Natural killer cell (primary cell): ENCODE measurements at places on chromosomes 5 and 9.
A peak's percentile ranks its signal among the peaks of the same experiment; 100 is the strongest.

DNA sequence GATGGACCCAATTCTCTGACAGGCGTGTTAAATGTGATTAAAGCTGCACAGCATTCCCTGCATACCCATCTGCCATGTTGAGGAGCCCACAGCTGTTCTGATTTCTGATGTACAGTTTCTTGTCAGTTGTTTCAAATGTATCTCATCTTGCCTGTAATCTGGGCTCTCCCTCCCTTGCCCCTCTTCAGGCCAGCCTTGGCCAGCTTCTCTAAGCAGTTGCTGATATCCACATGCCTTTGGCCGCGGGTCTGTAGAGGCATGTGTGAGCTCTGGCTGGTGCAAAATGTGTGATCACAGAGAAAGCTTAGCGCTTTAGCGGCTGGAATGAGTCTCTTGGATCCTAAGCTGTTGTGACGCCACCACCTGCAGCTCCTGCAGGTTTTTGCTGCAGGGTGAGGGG is 332.0 kb downstream of the MLLT3 start:
- H3K27ac ChIP-seq, result no peak overlapping the region
- no peaks in the 10 kb centered on the region for H3K36me3 ChIP-seq
- H3K4me1 ChIP-seq, result no peaks in the 10 kb centered on the region
- H3K27me3 ChIP-seq, result no peaks in the 10 kb centered on the region
- no peak for DNase-seq
- H3K4me3 ChIP-seq, result no peak overlapping the region

- H3K4me3 ChIP-seq, result peak overlapping the region; percentile 55
- peaks cover 94% of the 10 kb centered on the region for H3K4me1 ChIP-seq
- H3K36me3 ChIP-seq, result peaks cover 16% of the 10 kb centered on the region
- no peaks in the 10 kb centered on the region for H3K27me3 ChIP-seq
- H3K27ac ChIP-seq, result peak overlapping the region; percentile 96
Measured at GRCh38 chr9:136997830-136998234, 1.5 kb upstream of the CLIC3 start.

DNA sequence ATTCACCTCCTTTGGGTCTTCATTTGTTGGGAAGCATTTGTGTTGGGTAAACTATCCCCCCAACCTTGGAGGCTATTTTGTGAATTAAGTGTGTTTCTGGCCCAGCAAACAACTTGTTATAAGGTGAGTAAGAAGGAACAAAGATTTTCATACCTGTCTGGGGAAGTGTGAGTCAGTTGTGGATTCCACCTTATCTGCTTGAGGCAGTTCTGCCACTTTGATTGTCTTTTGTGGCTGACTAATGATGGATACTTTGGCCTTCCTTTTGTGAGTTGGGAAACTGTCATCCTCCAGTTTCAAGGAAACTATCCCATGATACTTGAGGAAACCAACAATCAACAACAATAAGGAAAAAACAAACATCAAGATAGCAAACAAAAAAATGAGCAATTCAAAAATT is 24.6 kb upstream of the CER1 start:
- H3K4me3 ChIP-seq, result no peak overlapping the region
- no peak overlapping the region for H3K27ac ChIP-seq
- no peak for DNase-seq
- H3K27me3 ChIP-seq, result peaks cover 2% of the 10 kb centered on the region
- no peaks in the 10 kb centered on the region for H3K36me3 ChIP-seq

DNA sequence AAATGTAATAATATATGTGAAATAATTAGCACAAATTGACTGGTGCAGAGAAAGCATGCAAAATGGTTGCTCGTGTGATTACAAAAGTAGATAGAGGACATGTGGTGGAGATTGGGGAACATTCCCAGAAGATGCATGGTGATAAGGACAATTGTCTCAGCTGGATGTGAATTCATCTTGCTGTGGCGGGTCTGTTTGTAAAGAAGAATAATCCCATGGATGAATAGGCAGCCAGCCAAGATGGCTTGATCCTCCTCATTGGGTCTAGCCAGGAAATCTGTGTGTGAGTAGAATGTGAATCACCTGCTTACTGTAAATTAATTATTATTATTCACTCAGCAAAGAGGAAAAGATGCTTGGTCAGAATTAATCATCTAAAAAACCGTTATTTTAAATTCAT is 12.6 kb upstream of the DPYSL3 start:
- H3K27ac ChIP-seq, result no peak overlapping the region
- H3K27me3 ChIP-seq, result peaks cover 2% of the 10 kb centered on the region
- no peak overlapping the region for H3K4me3 ChIP-seq
- H3K4me1 ChIP-seq, result no peaks in the 10 kb centered on the region

DNA sequence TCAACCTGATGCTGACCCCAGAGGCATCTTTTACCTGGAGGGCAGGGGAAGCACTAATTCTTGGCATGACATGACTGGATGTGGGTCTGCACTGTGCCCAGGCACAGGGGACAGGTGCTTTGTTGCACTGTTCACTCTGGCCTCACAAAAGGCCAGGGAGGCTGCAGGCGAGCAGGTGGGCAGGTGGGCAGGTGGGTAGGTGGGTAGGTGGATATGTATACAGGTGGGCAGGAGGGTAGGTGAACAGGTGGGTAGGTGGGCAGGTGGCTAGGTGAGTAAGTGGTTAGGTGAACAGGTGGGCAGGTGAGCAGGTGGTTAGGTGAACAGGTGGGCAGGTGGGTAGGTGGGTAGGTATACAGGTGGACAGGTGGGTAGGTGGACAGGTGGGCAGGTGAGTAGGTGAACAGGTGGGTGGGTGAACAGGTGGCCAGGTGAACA is 1.5 kb downstream of the PAEP start:
- no peaks in the 10 kb centered on the region for H3K4me1 ChIP-seq
- no peak for DNase-seq
- H3K36me3 ChIP-seq, result no peaks in the 10 kb centered on the region
- H3K4me3 ChIP-seq, result no peak overlapping the region

DNA sequence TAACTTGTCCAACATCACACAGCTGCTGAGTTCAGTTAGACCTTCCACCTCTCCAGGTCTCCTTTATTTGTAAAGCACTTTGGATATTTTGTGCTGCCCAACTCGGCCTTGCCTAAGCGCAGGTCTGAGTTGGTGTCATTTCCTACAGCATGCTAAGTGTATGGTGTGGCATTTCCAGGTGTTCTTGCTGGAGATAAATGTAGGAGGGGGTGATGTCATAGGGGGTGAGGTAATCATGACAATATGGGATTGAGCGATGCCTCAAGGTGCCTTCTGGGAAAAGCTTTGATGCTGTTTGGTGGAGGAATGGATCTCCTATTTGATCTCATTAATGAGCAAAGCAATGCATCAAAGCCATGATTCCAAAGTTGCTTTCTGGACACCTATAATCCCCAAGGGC is 32.3 kb upstream of the NEURL1B start:
- no peak overlapping the region for H3K4me3 ChIP-seq
- H3K4me1 ChIP-seq, result no peaks in the 10 kb centered on the region
- no peaks in the 10 kb centered on the region for H3K27me3 ChIP-seq
- no peak for DNase-seq

DNA sequence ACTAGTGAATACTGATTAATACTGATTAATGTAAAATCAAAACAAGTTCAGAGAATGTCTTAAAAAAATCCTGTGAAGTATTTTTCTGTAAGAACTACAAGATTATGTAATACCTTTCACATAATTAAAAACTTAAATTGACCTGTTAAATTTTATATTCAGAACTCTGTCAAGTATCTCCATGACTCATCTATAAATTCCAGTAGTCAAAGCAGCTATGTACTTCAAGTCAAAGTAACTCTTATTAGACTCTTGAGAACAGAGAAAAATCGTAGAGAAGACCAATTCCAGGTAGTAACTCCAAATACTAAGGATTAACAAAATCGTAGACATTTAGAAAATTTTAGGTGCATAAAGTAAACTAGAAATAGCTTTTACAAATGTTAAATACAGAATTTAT is 77.1 kb downstream of the HOMER1 start:
- H3K4me3 ChIP-seq, result no peak overlapping the region
- H3K27me3 ChIP-seq, result no peaks in the 10 kb centered on the region
- no peak overlapping the region for H3K27ac ChIP-seq
- no peaks in the 10 kb centered on the region for H3K36me3 ChIP-seq

DNA sequence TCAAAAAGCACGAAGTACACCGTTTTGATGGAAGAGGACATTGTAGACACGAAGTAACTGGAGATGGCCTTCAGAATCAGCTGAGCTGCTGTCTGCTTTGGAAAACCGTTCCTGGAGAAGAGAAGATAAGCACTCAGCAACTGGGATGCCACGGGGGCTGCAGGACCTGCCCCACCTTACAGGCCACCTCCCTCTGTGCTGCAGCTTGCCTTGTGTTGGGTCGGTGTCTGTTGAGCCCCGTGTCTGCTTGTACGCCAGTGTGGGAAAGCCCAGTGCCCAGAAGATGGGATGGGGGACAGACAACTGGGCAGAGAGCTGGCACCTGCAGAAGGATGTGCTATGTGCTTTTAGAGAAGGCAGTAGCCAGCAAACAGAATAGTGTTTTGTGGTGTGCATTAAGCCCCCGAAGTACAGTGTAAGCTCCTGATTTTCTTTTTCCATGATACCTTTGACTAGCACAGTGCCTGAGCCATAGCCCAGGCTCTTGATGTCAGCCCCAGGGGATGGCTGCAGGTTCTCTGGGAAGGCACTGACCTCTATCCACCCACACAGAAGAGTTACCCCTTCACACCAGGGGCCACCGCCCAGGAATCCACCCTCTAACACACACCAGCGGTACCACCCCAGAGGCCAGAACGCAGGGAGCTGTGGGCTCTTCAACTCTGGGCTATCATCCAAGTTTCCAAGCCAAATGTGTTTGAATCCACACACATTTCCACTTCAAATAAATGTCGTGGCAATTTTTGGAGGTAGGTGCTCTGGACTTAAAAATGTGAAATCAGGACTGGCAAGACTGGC is 63.8 kb downstream of the MACROH2A1 start:
- no peaks in the 10 kb centered on the region for H3K27me3 ChIP-seq
- DNase-seq, result no peak
- no peak overlapping the region for H3K27ac ChIP-seq
- H3K4me1 ChIP-seq, result no peaks in the 10 kb centered on the region

- H3K27me3 ChIP-seq, result no peaks in the 10 kb centered on the region
- H3K4me3 ChIP-seq, result peak overlapping the region; percentile 67
- peak overlapping the region; percentile 72 for H3K27ac ChIP-seq
- peaks cover 31% of the 10 kb centered on the region for H3K4me1 ChIP-seq
- DNase-seq, result no peak
- H3K36me3 ChIP-seq, result peaks cover 15% of the 10 kb centered on the region
Measured at GRCh38 chr9:137619240-137620047, 639 bp downstream of the EHMT1 start.

- no peak overlapping the region for H3K27ac ChIP-seq
- DNase-seq, result no peak
- H3K4me3 ChIP-seq, result no peak overlapping the region
- H3K36me3 ChIP-seq, result no peaks in the 10 kb centered on the region
- H3K27me3 ChIP-seq, result no peaks in the 10 kb centered on the region
Measured at GRCh38 chr5:60487476-60487875, 212.5 kb downstream of the DEPDC1B start.

- H3K27me3 ChIP-seq, result no peaks in the 10 kb centered on the region
- no peaks in the 10 kb centered on the region for H3K36me3 ChIP-seq
- no peak for DNase-seq
- no peak overlapping the region for H3K27ac ChIP-seq
- H3K4me3 ChIP-seq, result no peak overlapping the region
Measured at GRCh38 chr9:79473704-79474103, 98.1 kb upstream of the TLE4 start.

DNA sequence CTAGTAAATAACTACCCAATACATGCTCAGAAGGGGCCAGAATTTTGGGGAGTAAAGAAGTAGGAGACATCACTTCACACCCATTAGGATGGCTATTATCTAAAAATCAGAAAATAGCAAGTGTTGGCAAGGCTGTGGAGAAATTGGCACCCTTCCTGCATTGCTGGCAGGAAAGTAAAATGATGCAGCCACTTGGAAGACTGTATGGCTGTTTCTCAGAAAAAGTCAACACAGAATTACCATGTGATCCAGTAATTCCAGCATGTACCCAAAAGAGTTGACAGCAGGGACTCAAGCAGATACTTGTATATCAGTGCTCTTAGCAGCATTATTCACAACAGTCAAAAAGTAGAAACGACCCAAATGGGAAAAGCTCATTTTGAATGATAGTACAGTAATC is 107.6 kb downstream of the APBA1 start:
- DNase-seq, result no peak
- no peaks in the 10 kb centered on the region for H3K4me1 ChIP-seq
- H3K36me3 ChIP-seq, result no peaks in the 10 kb centered on the region
- no peak overlapping the region for H3K4me3 ChIP-seq
- no peak overlapping the region for H3K27ac ChIP-seq

- no peaks in the 10 kb centered on the region for H3K4me1 ChIP-seq
- DNase-seq, result no peak
- H3K27me3 ChIP-seq, result peaks cover 5% of the 10 kb centered on the region
- H3K27ac ChIP-seq, result no peak overlapping the region
Measured at GRCh38 chr9:101485924-101486692, 47.5 kb upstream of the RNF20 start.

DNA sequence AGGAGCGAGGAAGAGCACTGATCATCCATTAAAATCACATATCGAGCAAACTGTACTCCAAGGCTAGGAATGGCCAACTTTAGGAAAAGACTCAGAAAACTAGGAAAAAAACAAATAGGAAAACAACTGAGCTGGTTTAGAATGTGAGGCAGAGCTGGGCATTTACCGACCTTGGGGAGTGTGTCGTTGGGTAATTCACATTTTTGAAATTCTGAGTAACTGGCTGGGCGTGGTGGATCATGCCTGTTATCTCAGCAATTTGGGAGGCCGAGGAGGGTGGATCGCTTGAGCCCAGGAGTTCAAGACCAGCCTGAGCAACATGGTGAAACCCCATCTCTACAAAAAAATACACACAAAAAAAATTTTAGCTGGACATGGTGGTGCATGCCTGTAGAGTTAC is 70.1 kb downstream of the ZFAND5 start:
- no peak for DNase-seq
- no peaks in the 10 kb centered on the region for H3K36me3 ChIP-seq
- no peaks in the 10 kb centered on the region for H3K27me3 ChIP-seq
- H3K4me3 ChIP-seq, result no peak overlapping the region
- no peak overlapping the region for H3K27ac ChIP-seq

- DNase-seq, result no peak
- H3K4me1 ChIP-seq, result peaks cover 10% of the 10 kb centered on the region
- no peak overlapping the region for H3K4me3 ChIP-seq
- H3K27me3 ChIP-seq, result no peaks in the 10 kb centered on the region
- H3K36me3 ChIP-seq, result peaks cover 2% of the 10 kb centered on the region
Measured at GRCh38 chr5:143364061-143364460, 39.4 kb downstream of the NR3C1 start.

- H3K27ac ChIP-seq, result no peak overlapping the region
- no peak for DNase-seq
- no peak overlapping the region for H3K4me3 ChIP-seq
- H3K4me1 ChIP-seq, result no peaks in the 10 kb centered on the region
Measured at GRCh38 chr5:117759849-117760499, 1185.4 kb upstream of the SEMA6A start.

GRCh38 chr5:102222772-102223171 is 73.3 kb downstream of the SLCO4C1 start:
- H3K27ac ChIP-seq, result no peak overlapping the region
- no peaks in the 10 kb centered on the region for H3K36me3 ChIP-seq
- no peak for DNase-seq
- H3K4me1 ChIP-seq, result no peaks in the 10 kb centered on the region
- H3K4me3 ChIP-seq, result no peak overlapping the region

GRCh38 chr9:794386-794785 is 47.1 kb upstream of the DMRT1 start:
- no peaks in the 10 kb centered on the region for H3K27me3 ChIP-seq
- no peaks in the 10 kb centered on the region for H3K36me3 ChIP-seq
- H3K4me1 ChIP-seq, result no peaks in the 10 kb centered on the region
- no peak for DNase-seq
